ENCODE measurements at places on chromosomes 16 and 17. TPM values are rescaled to one million over a fixed set of nuclear protein-coding genes. Genes with fewer than 3 reads are reported as not detected.

TNFSF13 gene
- total RNA-seq: not detected

PPL gene
- 1.2 TPM for total RNA-seq

RFWD3 gene
- 28.2 TPM for total RNA-seq

HSPB9 gene
- total RNA-seq: not detected

FBXL20 gene
- 9.7 TPM for total RNA-seq

CDT1 gene
- total RNA-seq: 14.2 TPM

SLC7A5 gene
- total RNA-seq: 99.5 TPM

MYH2 gene
- total RNA-seq: 0.65 TPM

HBA2 gene
- total RNA-seq: not detected

BAHCC1 gene
- total RNA-seq: 5.2 TPM

CLEC3A gene
- total RNA-seq: not detected

KRT27 gene
- not detected for total RNA-seq

NAA38 gene
- total RNA-seq: 71.5 TPM

BRICD5 gene
- 2.9 TPM for total RNA-seq

ACAP1 gene
- 4.4 TPM for total RNA-seq

KATNIP gene
- 8.5 TPM for total RNA-seq

CDRT4 gene
- total RNA-seq: 23.3 TPM

GNGT2 gene
- not detected for total RNA-seq

HOXB4 gene
- 2.2 TPM for total RNA-seq

FOXC2 gene
- total RNA-seq: 0.51 TPM

HSDL1 gene
- 19.9 TPM for total RNA-seq

KRTAP1-1 gene
- total RNA-seq: 1.6 TPM

HBZ gene
- not detected for total RNA-seq

TPSG1 gene
- total RNA-seq: not detected

CDH5 gene
- not detected for total RNA-seq

ABCC12 gene
- total RNA-seq: not detected

SLFN12L gene
- 0.11 TPM for total RNA-seq

CACNA1G gene
- 0.97 TPM for total RNA-seq

STX1B gene
- total RNA-seq: 2.0 TPM

PPM1E gene
- not detected for total RNA-seq

SPSB3 gene
- 50.2 TPM for total RNA-seq

CCL7 gene
- 4.9 TPM for total RNA-seq

RNF40 gene
- 97.9 TPM for total RNA-seq

PRSS21 gene
- total RNA-seq: not detected

CD300E gene
- not detected for total RNA-seq

KRT24 gene
- total RNA-seq: not detected

DCAF7 gene
- 21.6 TPM for total RNA-seq

CSH1 gene
- not detected for total RNA-seq

DHX38 gene
- total RNA-seq: 30.1 TPM

PLCG2 gene
- not detected for total RNA-seq

TOM1L1 gene
- 13.1 TPM for total RNA-seq

SPIRE2 gene
- not detected for total RNA-seq

NPIPB6 gene
- total RNA-seq: 0.32 TPM
